ENCODE measurements at places on chromosomes 3 and 15.

- no peak for DNase-seq
Observed at GRCh38 chr3:126112531-126113237, 28.8 kb upstream of the SLC41A3 start.

DNA sequence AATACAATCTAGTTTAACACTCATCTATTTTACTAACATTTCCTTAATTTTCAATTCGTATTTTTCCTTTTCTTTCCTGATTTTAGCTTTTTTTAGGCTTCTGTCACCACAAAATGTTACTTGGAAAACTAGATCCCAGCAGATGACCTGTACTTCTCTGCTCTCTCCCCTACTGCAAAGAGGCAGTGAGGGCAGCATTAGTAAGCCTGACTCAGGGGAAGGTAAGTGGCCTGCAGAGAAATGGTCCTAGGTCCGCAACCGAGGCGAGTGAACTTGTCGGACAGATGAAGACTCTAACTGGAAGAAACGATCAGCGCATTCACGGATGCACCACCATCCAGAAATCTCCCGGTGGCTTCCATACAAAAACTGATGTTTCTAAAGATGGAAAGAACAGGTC lies 20.4 kb downstream of the TMEM43 start:
- DNase-seq, result no peak

GRCh38 chr15:38065721-38066345 lies 131.4 kb downstream of the TMCO5A start:
- DNase-seq, result no peak

- no peak for DNase-seq
Observed at GRCh38 chr3:74559261-74559660, 55.2 kb downstream of the CNTN3 start.

GRCh38 chr15:89749951-89750559 lies 994 bp downstream of the MESP1 start:
- DNase-seq, result no peak

GRCh38 chr3:161567577-161568361 lies 71.2 kb downstream of the OTOL1 start:
- peak; percentile 88 for DNase-seq

GRCh38 chr15:50219820-50220219 lies 37.8 kb downstream of the SLC27A2 start:
- DNase-seq, result peak; percentile 5

DNA sequence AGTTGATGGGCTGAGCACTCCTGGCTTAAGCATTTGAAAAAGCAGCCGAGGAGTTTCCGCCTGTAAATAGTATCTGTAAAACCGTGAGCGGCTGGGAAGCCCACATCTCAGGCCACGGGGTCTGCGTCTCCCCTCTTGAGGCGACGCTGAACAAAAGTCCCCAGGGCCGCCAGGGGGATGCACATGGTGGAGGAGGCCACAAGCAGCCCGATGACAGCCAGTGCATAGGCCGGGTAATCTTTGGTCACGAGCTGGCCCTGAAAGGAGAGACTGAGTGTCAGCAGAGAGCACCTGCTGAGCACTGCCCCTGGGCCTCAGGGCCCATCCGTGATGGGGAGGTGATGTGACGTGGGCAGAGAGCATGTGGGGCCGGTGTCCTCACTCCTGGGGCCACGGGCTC lies 37.5 kb downstream of the SLC6A20 start:
- no peak for DNase-seq

DNA sequence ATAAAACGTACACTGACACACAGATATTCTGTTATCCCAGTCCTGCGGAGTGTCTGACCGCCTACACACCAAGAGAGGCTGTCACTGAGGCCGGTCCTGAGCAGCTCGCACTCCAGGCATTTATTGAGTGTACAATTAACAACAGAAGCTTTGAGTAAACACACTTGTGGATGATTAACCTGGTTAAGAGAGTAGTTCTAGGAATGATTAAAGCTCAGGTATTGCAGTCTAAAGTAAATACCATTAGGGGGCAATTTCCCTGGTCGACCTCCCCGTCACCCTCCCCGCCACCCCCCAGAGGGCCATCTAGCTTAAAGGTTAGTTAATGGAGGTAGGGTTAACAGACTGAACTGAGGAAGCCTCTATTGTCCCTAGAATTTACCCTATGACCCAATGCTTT lies 1278.5 kb downstream of the NSUN3 start:
- no peak for DNase-seq

GRCh38 chr3:126696701-126697267 lies 7.3 kb upstream of the CHCHD6 start:
- no peak for DNase-seq

GRCh38 chr3:191982481-191982880 lies 521.5 kb downstream of the PYDC2 start:
- DNase-seq, result no peak

GRCh38 chr3:48014358-48014757 lies 1.9 kb downstream of the MAP4 start:
- no peak for DNase-seq
